Germinal center (tissue), 1 donor: ENCODE measurements at places on chromosomes 12 and 14.
A peak's percentile ranks its signal among the peaks of the same experiment; 100 is the strongest.

DNA sequence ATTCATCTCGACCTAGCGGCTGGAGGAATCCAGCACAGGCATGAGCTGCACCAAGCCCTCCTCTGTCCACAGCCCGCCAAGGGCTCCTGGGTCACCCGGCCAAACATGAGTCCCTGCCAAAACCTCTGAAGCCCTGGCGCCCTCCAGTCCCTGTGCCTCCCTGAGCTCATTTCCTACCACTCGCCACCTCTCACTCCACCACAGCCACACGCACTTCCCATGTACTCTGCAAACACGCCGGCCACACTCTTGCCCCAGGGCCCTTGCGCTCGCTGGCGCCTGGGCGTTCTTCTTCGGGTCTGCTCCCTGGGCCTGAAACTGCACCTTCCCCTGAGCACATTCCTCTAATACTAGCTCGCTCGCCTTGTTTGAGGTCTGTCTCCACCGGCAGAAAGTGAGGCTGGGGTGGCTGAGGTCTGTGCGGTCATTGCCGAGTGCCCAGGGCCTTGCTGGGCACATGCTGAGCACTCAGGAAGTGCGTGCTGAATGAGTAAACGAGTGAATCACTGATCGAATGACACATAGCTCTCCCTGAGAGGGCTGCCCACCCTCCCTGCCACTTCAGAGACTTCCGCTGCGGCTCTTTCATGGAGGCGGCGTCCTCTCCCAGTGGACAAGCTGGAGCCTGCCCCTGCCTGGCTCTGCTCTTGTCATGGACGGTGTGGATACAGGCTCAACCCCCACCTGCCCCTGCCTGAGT lies 33.7 kb upstream of the DLK1 start:
- no peak for DNase-seq

- DNase-seq, result no peak
Measured at GRCh38 chr14:50089208-50089607, 27.2 kb downstream of the VCPKMT start.

DNA sequence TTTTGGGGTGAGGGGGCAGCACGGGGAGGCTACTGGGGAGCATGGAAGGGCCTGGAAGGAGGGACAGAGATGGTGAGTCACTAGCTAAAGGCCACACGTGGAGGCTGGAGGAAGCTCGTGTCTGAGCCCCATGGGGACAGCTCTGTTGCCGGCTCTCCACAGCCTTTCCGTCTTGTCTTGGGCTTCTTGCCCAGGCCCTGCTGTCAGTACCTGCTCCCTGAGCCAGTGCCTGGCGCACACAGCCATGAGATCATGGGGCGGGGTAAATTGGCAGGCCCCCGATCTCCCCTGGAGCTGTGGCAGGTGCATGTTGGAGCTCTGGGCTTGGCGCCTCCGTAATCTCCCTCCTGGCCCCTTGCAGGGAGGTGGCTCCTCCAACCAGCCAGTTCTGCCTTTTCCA lies 16.1 kb upstream of the KRT80 start:
- DNase-seq, result no peak

DNA sequence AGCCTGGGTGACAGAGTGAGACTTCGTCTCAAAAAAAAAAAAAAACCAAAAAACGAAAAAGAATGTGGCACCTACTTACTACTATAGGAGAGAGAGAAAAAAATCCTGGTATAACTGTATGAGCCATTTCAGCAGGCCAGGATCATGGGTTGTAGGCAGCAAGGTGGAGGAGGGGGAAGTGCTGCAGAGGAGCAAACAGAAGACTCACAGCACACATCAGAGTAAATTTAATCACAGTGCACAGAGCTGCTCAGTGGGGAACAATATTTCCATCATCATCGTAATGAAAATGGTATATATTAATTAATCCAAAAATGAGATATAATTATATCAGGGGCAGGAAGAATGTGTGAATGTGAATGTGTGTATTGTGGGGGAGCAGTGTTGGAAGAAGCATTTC lies 175.8 kb downstream of the SLC2A13 start:
- DNase-seq, result no peak

- DNase-seq, result no peak
Measured at GRCh38 chr12:27644158-27644845, 51.9 kb upstream of the REP15 start.

DNA sequence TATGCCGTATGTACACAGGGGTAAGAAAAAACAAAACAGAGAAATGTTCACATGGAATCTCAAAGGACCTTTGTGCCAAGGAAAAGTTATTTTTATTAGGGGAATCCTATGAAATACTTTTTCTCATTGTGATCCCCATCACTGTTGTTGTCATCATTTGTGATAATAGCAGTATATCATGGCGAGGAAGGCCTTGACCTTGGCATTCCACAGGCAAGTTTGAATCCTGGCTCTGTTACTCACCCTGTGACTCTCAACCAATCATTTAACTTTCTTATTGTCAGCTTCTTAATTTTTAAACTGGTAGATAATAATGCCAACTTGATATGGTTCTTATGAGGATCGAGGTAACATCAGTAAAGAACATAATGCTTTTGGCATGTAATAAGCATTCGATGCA lies 142.2 kb upstream of the DDHD1 start:
- DNase-seq, result no peak

GRCh38 chr12:62268956-62269355 lies 8.8 kb downstream of the USP15 start:
- no peak for DNase-seq

- peak; percentile 65 for DNase-seq
Measured at GRCh38 chr14:95361373-95362137, 41.8 kb upstream of the CLMN start.

GRCh38 chr12:109998241-109998903 lies 858 bp upstream of the ANKRD13A start:
- DNase-seq, result no peak

DNA sequence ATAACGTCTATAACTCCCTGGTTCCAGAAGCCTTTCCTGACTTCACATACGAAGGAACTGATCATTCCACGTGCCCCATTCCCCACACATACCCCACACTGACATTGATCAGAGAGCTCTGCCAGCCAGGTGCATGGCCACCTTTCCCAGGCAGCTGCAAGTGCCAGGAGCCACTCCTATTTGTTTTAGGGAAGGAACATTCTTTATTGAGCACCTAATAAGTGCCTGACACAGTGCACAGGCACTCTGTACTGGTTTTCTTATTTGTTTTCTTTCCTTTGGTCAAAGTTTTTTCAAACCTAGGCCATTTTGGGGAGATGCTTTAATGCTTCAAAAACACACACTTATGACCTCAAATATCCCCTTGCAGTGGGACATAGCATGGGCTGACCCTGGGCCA lies 50.0 kb downstream of the PITPNM2 start:
- DNase-seq, result no peak

- DNase-seq, result no peak
Measured at GRCh38 chr12:51832354-51833107, 16.0 kb downstream of the FIGNL2 start.

DNA sequence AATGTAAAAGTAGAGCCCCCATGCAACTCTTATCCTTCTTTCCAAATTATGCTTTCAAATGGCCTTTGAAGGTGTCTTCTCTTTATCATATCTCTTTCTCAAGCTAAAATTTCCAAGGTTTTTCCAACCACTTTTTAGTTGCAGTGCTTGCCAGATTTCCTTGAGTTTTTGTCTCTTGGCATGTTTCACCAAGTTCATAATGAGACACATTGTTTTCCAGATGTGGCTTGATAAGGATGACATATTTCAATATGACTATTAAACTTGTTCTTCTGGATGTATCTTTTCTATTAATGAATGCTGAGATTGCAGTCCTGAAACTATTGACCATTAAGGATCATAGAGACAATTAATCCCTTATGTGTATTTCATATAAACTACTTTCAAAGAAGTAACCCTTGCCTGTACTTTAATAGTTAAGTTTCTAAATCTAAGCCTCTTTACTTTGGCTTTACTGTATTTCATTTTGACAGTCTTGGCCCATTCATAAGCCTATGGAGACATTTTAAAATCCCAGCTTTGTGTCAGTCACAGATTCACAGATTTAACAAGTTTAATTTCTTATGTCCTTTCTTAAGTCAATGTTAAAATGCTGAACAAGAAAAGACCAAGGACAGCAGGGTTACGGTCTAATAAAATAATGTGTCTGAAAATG lies 151.5 kb downstream of the LRFN5 start:
- no peak for DNase-seq

- DNase-seq, result no peak
Measured at GRCh38 chr14:79089576-79089975, 919.4 kb downstream of the NRXN3 start.

DNA sequence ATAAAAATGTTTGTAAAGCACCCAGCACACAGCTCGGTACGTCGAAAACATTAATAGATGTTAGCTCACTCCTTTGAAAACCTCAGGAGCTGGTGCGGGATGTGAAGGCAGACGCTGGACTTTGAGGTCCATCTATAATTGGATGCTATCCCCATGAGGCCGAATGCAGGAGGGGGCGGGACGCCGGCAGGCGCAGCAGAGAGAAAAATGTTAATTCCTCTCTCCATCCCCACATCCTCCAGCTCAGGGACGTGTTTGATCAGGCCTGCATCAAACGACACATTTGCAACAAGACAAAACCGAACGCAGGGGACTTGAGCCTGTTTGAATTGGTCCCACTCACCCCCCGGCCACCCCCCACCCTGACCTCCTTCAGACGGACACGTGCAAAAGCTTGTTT lies 231.0 kb downstream of the RBM19 start:
- no peak for DNase-seq

DNA sequence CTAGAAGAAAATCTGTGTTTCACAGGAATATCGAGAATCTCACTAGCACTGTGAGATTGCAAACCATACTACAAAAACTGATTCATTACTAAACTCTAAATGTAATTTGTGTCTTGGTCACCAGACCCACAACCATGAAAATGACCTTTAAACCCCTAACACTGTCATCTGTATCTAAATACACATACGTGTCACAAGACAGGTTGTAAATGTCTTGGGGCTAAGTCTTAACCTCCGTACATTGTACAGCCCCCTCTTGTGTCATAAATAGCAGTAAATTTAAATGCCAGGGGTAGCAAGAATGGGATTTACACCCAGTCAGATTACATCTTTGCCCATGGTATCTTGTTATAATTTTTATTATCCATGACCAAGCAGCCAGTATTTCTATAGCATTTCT lies 117.3 kb downstream of the GPR135 start:
- DNase-seq, result no peak

DNA sequence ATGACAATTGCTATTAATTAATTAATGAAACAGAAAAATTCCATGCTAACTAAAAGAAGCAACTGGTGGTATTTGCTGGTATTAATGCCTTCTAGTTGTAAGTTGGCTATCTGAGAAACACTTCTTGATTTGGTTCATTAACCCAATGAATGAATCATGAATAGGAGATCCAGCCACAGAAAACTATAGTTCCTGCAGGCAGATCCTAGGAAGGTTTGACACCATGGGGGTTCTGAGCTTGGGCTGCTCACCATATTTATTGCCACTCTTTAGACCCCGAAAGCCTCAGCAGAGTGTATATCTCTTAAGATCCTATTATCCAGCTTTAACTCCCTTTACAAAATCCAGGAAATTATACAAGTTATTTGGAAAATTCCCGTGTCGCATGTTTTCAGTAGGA lies 81.4 kb upstream of the REP15 start:
- DNase-seq, result no peak

DNA sequence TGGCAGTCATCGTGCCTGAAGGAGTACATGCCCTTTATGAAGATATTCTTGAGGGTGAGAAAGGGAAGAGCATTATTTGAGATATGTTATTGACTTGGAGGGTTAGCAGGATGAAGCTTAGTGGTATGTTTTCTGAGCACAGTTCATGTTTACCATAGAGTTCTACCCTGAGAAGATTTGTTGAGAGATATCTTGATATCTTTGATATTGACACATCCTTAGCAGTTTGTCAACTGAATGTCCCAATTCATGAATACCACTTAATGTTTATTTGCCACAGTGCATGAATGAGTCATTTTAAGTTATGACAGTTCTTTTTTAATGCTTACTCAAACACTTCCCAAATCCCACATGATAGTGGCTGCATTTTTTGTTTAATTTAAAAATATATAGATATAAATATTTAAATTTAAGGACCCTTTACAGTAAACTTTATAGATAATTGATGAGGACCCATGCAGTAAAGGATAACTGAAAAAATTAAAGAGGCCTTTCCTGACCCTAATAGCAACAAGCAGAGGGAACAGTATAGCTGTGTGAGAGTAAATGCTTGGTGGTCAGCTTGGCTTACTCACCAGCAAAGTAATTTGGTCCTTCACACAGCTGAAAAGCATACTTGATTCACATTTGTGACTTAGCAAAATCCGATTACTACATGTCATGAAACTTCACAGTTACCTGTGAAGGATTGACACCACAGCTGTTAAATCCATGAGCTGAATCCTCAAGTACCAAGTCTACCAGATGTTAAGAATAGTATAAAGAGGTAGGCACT lies 25.8 kb downstream of the SLC39A9 start:
- DNase-seq, result no peak

DNA sequence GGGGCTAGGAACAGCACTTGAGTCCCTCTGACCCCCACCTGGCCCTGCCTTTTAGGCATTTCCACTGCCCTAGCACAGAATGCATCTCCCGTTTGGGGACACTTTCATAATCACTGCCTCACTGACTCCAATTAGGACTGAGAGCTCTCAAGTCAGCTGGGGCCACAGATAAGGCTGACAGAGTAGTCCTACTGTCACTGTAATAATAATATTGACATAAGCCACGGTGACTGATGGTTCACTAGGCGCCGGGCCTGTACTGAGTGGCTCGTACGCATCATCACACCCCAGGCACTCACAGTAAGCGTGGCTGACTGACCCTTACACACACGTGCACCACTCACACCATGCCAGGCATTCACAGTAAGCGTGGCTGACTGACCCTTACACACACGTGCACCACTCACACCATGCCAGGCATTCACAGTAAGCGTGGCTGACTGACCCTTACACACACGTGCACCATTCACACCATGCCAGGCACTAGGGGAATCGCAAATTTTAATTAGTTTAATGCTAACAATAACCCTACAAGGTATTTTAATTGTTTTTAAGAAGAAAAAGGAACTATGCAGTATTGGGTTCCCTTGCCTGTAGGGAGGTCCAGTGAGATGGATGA lies 87.7 kb downstream of the CHGA start:
- DNase-seq, result no peak

DNA sequence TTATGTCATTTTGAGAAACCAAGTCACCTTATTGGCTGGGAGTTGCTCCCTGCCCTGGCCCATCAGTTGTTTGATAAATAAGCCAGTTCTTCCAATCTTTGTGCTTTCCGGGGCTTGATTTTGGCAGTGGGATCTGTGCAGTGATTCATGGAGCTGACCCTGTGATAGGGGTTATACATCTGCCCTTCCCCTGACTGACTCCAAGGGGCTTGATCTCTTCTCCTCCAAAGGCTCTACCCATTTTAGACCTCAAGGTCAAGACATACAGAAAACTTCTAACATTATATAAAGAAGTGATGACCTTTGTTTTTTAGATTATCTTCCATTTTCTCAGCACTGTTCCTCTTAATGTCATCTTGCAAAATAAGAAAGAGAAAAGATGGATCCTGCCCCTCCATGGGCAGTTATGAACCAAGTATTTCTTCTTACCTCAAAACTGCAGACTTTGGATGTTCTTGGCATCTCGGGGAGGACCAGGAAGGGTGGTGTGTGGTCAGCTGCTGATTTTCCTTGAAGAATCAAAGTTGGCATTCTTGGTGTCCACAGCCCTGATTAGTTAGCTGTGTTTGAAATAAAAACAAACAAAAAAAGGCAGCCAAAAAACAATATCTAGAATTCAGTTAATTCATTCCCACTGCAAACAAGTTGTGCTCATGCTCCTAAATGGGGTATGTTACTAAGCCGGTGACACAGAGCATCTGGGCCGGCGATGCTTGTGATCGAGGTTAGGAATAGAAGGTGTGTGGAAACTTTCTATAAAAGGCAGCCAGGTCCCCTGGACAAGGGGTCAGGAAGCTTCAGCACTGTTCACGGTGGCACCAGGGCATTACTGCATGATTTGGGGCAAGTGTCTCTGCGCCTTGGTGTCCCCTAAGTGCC lies 120.2 kb downstream of the SAMD4A start:
- DNase-seq, result no peak
